ENCODE measurements at places on chromosomes 7 and 10.

GRCh38 chr10:19713800-19714525, 102.3 kb upstream of the PLXDC2 start:
- no peak for DNase-seq

DNA sequence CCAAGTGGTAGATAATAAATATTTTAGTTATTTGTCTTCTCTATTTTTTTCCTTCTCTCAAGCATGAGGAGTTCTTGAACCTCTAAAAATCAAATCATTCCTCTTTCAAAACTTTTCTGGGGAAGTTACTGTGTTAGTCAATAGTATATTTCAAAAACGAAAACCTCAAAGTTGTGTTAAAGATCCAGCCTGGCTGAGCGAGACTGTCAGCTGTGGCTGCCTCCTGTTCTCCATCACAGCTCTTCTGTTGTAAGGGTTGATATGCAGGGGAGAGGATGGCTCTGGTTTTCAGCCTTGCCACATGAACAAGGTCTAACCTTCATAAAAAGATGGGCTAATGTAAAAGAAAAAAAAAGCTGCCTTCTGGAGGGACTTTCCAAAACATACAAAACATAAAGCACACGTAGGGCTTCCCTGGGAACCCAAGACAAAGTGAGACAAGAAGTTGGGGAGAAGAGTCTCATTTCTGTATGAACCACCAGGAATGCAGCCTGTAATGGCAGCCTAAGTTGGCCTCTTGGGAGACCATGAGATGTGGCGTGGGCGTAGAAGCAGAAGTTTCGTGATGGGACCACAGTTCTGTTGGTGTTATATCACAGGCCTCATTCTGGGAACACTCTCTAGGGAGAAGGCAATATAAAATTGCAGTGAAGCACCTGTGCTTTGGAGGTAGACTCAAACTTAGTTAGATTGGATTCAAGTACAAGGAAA, 77.9 kb upstream of the FHIP2A start:
- DNase-seq, result no peak

DNA sequence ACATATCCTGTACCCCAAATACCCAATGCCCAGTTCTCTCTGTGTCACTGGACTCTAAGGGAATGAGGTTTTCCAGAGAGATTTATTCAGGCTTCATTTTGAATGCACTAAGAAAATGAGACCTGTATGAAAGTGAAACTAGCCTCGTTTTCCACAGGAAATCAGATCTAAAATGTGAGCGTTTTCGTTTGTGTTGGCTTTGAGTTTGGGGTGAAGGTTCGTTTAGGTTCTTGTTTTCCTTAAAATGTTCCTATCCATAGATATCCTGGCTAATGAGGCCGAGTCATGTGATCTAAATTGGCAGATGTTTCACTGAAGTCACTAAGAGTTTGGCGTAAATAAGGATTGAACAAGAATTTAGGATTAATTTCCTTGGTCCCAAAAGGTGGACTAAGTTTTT, 90.9 kb upstream of the BMPER start:
- DNase-seq, result no peak

- no peak for DNase-seq
Measured at GRCh38 chr7:129828078-129828762, 124.5 kb downstream of the UBE2H start.

GRCh38 chr7:144908943-144909556, 73.2 kb upstream of the TPK1 start:
- no peak for DNase-seq

- DNase-seq, result no peak
Measured at GRCh38 chr7:158005531-158005930, 582.1 kb downstream of the PTPRN2 start.

DNA sequence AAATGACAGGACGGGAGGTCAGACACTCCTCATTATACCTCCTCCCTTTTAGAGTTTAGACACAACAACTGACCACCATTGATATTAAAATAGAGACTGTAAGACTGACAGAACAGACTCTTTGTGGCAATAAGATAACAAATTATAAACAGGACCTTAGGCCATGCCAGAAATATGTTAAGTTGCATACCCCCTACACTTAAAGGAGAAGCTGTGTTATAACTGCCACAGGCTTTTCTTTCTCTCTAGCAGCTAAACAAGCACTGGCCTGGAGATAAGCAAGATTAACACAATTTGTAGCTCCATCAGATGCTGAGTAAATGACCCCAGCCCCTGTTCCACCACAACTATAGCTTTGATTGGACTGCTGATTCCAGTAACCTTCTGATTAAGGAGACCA, 10.5 kb upstream of the UNC5B start:
- DNase-seq, result no peak

- DNase-seq, result no peak
Measured at GRCh38 chr7:120837599-120837998, 20.3 kb downstream of the TSPAN12 start.

DNA sequence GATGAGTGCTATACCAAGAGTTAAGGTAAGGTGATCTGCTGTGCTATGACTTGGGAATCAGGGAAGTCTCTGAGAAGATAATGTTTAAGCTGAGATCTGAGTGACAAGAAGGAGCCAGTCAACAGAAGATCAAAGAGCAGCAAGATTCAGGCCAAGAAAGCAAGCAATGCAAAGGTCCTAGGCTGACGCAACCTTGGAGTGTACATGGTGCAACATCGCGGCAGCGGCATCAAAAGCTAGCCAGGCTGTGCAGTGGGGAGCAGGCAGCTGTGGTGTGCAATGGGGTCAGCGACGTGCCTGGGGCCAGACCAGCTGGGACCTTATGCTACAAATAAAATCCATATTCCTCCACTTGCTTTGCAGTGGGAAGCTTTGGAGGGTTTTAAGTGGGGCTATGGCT, 324.1 kb downstream of the LRMDA start:
- no peak for DNase-seq

GRCh38 chr7:149147752-149148653, 750 bp downstream of the ZNF398 start:
- DNase-seq, result peak; percentile 57

- DNase-seq, result peak; percentile 70
Measured at GRCh38 chr7:142629588-142630260, 119.5 kb upstream of the PRSS1 start.

DNA sequence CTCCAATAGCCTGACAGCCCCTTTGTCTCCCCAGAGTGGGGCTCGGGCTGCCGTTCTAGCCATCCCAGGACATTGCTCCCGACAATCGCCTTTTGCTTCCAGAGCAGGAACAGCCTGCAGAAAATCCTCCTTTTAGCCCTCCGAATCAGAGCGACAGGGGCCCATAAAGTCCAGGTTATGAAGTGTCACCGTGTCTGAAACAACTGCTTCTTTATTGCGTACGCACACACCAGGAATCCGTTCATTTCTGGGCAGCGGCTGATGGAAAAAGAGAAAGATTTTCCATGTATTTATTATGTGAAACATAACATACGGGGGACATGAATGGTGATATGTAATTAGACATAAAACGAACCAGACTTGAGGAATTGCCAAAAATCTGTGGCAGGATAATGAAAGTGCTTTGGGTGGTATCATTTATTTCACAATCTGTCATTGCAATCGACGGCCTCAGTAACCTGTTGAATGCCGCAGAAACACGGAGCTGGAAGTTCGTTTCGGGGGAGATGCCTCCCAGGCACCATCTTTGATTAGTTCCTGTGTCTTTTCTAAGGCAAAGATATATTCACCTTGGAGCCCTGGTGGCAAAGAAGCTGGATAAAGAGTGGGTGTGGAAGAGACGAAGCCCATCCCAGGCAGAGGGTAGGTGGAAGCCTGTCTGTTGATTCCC, 48.1 kb downstream of the FAM241B start:
- DNase-seq, result no peak

DNA sequence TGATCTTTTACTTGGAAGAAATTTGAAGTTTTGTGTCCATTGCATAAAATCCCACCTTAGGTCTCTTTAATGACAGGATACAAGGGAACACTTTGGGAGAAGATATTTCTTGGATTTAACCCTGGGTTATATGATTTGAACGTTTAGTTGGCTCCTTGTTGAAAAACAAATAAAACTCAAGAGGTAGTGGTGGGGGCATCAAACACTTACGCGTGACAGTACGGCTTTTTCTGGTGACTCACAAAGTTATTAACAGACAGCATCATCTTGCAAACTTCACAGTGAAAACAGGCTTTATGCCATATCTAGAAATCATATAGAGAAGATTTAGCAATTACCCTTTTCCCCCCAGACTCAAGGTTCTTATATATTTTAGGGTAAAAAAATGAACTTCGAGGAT, 699 bp downstream of the NRAP start:
- peak; percentile 8 for DNase-seq

GRCh38 chr7:42746214-42746613, 165.7 kb downstream of the C7orf25 start:
- no peak for DNase-seq

DNA sequence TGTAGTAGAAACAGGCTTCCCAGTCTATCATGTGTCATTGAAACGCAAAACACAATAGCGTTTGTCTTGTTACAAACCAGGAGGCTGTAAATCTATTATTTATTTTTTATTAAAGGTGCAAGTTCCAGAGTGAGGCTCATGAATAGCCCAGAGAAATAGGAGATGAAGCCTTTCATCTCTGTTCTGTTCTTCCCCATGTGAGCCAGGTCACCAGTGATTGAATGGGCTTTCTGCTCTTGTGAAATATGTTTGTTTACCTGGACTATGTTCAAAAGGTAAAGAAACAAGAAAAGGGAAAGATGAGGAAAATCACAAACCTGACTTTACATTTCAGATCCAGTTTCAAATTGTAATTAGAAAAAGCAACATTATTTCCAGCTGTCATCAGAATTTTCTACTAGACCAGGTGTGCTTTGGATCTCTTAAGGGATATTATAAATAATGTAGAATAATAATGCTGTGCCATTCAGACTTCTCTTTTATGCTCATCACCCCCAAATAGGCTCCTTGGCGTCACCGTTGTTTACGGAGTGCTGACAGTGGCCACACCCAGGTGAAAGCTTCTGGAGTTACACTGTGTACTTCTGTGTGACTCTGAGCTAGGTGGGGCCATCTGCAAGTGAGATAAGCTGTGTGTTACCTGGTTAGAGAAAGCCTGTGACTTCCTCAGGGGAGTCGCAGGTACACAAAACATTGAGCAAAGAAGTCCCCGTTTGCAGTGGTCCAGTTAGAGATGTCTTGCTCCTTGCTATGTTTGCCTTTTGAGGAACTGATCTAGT, 274.9 kb downstream of the SDK1 start:
- DNase-seq, result no peak

GRCh38 chr7:2986561-2986960, 57.1 kb downstream of the CARD11 start:
- no peak for DNase-seq
